ENCODE measurements at places on chromosomes 7 and 10.

- DNase-seq: no peak
Observed at GRCh38 chr7:157505646-157506045, 168.8 kb downstream of the DNAJB6 start.

DNA sequence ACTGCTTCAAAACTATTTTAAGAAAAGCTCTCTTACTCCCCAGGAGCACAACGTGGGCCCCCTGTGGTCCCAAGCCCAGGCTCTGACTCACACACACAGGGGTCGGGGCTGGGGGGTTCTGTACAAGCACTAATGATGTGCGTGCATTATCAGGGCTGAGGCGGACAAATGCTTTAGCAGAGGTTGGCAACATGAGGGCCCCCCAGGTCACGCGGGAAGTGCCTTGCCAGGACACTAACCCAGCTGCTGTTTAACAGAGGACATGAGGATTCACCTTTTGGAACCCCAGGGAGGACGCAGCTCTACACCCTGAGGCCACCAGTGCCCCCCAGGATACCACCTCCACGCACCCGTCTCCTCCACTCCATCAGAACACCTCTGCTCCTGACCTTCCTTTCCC lies 342.8 kb downstream of the DNAJB6 start:
- DNase-seq: no peak

DNA sequence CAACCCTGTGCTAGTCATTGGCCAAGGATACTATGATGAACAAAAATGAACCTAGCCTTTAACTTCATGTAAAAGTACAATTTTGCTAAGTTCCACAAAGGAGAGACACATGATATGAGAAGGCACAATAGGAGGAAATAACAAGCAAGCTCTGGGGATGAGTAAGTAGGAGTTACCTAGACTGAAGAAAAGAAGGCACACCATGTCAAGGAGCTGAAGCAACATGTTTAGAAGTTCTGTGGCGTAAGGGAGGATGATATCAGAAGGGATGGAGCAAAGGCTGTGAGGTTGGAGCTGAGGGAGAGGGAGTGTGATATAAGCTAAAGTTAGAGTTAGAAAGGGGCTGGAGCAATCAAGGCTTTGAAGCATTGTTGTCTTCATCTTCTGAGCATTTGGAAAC lies 25.6 kb downstream of the KIFBP start:
- DNase-seq: no peak

- no peak for DNase-seq
Observed at GRCh38 chr10:99930731-99931550, 78.8 kb downstream of the DNMBP start.

DNA sequence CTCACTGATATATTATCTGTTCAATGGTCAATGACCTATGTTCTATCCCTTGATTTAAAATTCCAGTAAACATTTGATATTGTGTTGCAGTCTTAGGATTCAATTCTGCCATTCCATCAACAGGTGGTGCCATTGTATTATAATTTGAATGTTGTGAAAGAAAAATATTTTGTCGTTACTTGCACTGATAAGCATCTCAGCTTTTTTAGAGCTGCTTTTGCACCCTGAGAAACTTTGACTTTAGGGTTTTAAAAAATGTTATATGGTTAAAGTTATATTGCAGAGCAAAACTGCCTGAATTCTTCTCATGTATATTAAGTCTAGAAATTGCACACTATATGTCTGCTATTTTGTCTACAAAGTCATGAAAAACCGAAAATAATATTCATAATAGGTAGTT lies 18.8 kb upstream of the MINDY3 start:
- peak; percentile 44 for DNase-seq

DNA sequence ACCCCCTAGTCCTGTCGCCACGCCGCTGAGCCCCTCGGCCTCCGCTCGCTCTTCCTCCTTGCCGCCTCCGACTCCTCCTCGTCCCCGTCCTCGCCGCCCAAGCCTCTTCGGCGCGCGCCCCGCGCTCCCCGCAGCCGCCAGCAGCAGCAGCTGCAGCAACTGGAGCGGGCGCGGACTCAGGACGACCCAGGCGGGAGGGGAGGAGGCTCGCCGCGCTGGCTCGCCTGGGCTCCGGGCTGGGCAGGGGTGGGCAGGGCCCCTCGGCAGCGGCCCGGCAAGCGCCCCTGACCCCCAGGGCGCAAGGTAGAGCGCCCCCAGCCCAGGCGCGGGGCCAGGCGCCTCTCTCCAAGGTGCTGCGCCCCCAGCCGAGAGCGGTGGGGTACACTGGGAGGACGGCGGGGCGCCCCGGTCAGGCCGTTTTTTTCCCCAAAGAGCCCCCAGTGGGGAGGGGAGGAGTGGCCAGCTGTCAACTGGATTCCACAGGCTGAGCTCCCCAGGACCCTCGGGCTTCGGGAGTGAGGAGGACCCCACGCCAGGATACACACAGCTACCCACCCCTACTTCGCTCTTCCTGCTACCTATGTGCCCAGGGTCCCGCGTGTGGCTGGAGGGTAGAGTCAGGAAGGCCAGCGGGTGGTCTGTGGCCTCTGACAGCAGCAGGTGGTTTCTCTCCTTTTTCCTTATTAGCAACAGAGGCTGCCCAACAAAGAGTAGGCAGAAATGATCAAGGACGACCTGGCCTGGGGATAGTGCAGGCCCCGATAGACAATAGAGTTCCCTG lies 903 bp upstream of the KCNMA1 start:
- no peak for DNase-seq

DNA sequence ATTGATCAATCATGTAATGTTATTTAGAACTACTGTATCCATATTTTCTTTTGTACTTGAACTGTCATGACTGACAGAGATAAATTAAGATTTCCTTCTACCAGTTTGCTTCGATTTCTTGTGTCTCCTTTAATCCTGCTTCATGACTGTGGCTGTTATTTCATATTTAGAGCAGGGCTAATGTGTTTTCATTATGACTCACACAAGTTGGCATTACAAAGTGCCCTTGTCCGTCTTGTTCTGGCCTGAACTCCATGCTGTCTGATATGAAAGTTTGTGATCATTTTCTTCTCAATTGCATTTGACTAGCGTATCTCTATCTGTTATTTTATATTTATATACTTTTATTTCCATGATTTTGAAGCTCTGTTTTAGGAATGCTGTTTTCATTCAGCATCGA lies 344.1 kb upstream of the PRKCQ start:
- no peak for DNase-seq

DNA sequence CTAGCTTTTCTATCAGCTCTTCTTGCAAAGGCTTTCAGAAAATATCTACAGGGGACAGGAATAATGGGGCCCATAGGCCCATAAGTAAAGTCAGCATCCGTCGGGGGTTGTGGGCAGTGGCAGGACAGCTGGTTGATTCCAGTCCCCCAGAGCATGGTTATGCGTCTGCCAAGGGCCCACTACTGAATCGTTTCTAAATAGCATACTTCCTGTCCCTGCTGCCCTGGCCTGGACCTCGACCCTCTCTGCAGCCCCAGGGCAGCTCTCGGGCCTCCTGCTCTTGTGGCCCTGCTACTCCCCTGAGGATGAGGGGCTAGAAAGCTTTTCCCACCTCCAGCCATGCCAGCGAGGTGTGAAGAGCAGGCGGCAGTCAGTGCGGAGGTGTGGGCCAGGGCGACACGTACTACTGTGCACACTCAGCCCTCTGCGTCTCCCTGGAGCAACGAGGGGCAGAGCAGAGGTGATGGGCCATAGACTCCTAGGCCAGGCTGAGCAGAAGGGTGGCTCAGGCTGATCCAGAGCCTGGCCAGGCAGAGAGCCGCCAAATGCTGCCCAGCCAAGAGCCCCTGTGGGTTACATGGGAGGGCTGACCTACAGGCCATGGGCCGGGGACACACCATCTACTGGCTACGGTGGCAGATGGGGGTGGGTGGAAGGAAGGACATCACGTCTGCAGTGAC lies 4.7 kb upstream of the OPN4 start:
- DNase-seq: no peak

GRCh38 chr10:78944723-78945312 lies 123.9 kb upstream of the ZMIZ1 start:
- DNase-seq: no peak

GRCh38 chr7:129741743-129742213 lies 130.3 kb downstream of the NRF1 start:
- peak; percentile 35 for DNase-seq

- DNase-seq: no peak
Observed at GRCh38 chr10:123555616-123556015, 110.5 kb upstream of the GPR26 start.

DNA sequence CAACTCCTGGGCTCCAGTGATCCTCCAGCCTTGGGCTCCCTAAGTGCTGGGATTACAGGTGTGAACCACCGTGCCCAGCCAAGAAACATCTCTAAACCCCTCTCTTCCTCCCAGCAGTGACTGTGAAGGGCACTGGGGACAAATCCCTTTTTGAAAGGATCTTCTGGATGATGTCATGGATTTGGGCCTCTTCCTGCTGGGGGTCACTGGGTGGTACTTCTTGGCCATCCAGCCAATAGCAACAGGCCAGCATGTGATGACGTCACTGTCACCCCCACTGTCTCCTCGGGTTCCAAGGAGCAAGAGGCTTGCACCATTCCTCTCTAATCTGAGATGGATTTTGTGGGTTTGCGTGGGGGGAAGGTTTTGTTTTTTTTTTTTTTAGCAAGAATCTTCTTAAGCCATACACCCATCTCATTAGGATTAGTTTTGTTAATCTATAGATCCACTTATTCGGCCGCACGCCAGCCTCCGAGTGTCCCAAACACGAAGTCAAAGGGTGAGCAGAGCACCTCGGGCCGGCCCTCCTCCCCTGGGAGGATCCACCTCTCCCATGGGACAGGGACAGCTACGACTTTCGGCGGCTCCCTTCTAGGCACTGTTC lies 29.4 kb upstream of the TNRC18 start:
- peak; percentile 33 for DNase-seq

- no peak for DNase-seq
Observed at GRCh38 chr10:15253951-15254807, 85.7 kb upstream of the NMT2 start.

DNA sequence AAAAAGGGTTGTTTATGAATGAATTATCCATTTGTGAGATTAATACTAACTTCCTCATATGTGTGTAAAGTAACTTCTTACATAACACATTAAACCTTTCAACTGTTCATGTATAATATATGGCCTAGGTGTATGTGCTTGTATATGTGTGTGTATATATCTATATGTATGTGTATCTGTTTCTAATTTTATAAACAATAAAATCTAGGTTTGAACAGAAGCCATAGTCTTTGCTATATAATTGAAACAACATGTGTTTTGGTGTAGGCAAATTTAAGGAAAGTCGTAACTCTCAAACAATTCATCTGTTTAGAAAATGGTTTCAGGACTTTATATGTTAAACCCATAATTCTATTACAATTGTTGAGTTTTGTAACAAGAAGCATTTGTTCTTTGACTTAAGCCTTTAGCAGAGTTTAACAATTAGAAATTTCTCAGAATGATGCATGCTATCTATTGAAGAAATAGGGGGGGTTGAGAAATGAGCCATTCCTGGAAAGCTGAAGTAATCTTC lies 103.3 kb downstream of the BBS9 start:
- no peak for DNase-seq

GRCh38 chr7:86411814-86412213 lies 231.9 kb upstream of the GRM3 start:
- no peak for DNase-seq

DNA sequence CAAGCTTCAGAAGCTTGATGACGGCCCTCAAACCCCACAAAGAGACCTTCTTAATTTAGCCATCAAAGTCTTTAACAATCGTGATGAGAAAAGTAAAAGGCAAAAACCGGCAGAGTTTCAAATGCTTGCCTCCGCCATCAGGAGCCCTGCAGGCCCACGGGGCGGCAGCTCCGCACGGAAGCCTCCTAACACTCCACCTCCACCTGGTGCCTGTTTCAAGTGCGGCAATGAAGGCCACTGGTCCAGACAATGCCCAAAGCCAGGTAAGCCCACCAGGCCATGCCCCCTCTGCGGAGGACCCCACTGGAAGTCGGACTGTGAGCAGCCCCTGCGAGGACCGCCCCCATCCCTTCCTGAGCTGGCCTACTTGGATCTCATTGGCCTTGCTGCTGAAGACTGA lies 43.6 kb downstream of the CBX3 start:
- no peak for DNase-seq

GRCh38 chr7:86918245-86918644 lies 141.2 kb downstream of the ELAPOR2 start:
- no peak for DNase-seq

DNA sequence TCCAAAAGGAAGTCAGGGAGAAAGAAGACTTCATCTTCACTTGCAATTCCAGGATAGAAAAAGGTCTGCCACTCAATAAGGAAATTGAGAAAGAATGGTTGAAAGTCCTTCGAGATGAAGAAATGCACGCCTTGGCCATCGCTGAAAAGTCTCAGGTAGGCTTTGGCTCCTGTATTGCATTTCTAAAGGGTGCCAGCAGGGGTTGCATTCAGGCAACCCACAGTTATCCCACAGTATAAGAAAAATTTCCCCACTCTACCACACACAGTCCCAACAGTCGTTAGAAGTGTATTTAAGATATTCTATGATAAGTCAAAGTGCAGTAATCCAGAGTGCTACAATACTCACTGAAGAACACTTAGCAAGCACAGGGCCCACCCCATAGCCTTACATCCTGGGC lies 93.4 kb upstream of the FGL2 start:
- no peak for DNase-seq

DNA sequence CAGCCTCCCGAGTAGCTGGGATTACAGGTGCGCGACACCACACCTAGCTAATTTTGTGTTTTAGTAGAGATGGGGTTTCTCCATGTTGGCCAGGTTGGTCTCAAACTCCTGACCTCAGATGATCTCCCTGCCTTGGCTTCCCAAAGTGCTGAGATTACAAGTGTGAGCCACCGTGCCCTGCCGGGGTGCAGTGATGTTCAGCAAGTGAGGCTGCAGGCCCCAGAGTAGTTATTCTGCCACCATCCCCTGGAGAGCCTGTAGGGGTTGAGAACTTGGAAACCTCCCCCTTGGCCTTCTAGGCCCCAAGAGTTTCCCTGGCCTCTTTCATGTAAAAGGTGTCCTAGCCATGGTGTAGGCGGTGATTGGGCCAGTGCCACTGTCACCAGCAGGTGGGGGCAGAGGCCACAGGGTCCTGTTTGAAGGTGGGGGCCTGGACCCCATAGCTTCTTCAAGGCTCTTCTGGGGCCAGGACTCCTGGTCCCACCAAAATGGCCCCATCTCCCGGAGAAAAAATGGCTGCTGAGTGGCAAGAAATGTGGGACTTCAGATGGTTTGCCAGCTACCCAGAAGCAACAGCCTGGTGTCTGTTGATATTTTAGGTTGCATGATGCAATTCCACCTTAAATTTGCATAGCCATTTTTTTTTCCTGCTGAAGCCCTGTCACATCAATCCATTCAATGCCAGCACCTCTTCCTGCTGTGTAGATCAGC lies 25.5 kb upstream of the INMT start:
- peak; percentile 76 for DNase-seq

All from NAMALWA (cell line).